A172 (cell line): ENCODE measurements at places on chromosomes 7 and 10.

DNA sequence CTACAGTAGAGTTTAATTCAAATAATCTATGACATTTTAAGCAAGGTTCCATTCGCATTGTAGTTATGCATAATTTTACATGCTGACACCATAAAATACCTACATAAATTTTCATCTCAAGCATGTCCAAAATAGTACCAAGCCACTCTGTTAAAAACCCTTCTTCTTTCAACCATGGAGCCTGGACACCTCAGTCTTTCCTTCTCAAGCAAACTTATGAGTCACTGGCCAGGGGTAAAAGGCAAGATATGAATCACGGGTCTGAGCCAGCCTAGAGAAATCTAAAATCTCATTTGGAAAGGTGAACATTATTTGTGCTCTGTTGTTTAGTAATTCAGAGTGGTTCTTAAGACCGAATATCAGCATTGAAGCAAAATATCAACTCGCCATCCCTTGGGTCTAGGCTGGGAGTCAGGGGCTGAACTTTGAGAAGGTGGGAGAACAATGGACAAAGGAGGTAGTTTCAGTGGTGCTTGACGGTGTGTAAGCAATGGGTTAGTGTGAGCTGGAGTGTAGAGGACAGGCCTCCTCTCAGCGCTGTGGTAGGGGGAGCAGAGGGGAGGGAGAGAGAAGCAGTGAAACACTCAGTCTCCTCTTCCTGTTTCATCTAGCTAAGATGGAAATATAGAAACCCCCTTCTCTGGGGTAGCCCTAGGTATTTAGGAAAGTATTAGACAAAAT lies 19.1 kb upstream of the GPAM start:
- DNase-seq, result peak; percentile 23

- no peak for DNase-seq
These were observed 40.7 kb downstream of the FOXL3 start for GRCh38 chr7:330511-331230.

DNA sequence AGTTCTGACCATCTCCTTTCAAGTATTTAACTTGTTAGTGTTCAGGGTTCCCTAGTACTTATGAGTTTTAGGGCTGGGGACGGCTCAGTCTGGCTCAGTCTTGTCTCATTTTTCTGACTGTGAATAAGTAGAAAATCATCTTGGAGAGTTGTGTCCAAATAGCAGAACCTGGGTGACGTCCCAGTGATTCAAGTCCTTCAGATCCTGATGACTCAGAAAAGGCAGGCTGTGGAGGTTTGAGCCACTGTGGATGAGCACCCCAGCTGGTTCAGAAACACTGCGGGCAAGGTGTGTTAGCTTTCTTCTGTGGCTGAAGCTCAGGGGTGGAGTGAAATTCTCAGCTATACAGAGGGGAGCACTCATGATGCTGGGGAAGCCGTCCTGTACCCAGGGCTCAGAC lies 154.4 kb upstream of the NPY start:
- peak; percentile 84 for DNase-seq

GRCh38 chr10:71483885-71484751 lies 87.4 kb downstream of the CDH23 start:
- DNase-seq, result no peak

DNA sequence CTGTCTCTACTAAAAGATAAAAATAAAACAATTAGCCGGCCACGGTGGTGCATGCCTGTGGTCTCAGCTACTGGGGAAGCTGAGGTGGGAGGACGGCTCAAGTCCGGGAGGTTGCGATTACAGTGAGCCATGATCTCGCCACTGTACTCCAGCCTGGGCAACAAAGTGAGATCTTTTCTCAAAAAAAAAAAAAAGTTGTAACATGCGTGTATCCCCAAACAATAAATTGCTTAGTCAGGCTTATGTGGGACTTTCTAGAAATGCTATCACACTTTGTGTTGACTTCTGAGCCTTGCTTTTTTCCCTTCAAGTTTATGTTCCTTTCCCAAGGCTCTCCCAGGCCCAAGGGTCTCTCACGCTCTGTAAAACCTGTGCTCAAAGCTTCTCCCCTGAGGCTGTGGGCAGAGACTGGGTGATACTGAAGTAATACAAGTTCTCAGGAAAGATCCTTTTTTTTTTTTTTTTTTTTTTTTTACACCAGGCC lies 88.0 kb upstream of the TNS3 start:
- DNase-seq, result no peak

GRCh38 chr10:63123727-63124362 lies 9.3 kb upstream of the NRBF2 start:
- DNase-seq, result no peak

DNA sequence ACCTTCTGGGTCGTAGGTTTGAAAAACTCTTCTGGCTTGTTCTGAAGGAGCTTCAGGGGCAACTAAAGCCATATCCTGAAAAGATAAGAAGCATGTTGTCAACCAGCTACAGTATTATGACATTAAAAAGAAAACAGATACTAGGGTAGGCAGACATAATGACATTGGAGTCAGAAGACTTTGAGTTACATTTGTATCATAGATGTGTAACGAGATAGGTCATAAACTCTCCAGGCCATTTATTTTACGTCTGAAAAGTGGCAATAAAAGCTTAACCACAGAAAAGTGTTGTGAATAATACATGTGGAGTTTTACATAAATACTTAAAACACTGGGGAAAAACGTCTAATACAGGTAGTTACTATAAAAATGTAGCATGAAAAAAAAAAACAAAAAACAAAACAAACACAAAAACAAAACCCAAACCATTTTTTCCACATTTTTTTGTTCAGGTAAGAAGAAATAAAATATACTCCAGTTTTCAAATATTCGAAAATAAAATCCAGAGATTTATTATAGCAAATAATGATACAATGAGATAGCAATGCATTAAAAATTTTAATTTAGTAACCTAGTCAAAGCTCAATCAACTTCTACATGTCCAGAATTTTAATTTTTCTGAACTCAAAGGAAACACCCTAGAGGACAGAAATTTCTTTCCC lies 64.1 kb downstream of the MINDY3 start:
- DNase-seq, result no peak

GRCh38 chr10:21238044-21238443 lies 287.4 kb downstream of the SKIDA1 start:
- no peak for DNase-seq

- DNase-seq, result no peak
These were observed 113.2 kb downstream of the ACTR3B start for GRCh38 chr7:152872745-152873118.

GRCh38 chr7:92631850-92632487 lies 41.8 kb upstream of the FAM133B start:
- DNase-seq, result no peak

DNA sequence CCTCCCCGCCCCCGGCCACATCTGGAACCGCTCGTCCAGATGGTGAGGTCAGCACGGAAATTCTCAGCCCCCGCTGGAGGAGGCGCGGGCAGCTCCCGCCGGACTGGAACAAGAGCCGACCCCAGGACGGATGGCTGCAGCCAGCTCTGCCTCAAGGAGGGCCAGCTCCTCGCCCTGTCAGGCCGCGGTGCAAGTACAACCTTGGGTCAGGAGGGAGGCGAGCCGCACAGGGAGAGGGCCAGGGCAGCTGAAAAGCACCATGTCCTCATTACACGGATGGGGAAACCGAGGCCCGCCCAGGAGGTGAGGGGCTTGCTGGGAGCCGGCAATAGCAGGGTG lies 3.8 kb upstream of the GRIFIN start:
- no peak for DNase-seq

DNA sequence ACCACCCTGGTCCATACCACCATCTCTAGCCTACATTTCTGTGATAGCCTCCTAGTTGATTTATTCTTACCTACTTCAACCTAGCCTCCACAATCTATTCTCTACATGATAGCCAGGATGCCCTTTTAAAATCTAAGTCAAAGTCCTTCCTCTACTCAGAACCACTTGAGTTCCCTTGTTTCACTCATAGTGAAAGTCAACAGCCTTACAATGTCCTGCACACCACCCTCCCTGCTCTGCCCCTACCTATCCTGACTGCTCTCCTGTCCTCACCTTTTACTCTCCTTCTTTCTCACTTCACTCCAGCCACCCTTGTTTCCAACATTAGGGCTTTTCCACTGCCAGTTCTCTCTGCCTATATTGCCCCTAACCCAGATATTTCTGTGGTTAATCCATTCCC lies 146.7 kb downstream of the GRM3 start:
- DNase-seq, result no peak

DNA sequence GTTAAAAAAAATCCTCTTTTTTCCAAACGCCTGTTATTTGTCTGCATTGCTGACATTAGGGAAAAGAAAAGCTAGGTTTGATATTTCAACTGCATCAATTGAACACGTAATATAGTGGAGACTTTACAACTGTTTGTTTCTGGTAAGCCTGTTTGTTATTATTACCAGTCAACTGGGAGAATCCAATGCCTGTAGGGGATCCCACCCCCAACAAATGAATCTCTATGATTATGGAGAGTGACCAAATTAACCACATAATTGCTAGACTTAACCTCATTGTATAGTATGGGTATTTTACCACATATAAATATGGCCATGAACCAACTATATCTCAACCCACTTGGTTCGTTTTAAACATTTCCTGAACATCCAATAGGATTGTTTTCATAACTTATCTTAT lies 216.1 kb downstream of the TWIST1 start:
- DNase-seq, result no peak

- DNase-seq, result no peak
These were observed 11.9 kb downstream of the RAB11FIP2 start for GRCh38 chr10:118034791-118035261.

DNA sequence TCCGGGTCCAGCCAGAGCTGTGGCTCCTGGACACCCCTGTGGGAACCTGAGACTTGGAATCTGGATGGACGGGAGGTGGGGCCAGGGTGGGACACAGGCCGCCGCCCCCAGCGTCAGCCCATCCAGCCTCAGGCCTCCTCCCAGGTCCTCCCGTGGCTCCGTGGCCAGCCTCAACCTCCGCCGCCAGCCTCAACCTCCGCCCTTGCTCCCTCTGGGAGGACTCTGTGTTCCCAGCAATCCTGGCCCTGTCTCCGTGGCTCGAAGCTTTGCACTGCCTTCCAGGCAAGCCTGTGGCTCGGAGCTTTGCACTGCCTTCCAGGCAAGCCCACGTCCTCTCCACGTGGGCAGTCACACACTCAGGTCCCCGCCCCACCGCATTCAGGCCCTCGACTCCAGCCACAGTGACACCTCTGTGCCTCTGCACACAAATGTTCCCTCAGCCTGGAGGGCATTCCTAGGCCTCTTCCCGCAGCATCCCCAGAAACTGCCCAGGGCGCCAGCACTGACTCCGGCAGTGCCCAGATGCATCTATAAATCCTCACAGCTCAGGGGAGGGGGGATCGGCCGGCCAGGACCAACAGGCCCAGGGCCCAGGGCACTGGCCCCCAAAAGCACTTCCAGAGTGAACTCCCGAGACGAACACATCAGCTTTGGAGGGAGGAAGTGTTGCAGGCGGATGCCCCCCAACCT lies 44.7 kb upstream of the PDGFA start:
- no peak for DNase-seq

- DNase-seq, result no peak
These were observed 45.3 kb downstream of the PDLIM1 start for GRCh38 chr10:95245425-95246055.

GRCh38 chr10:48494073-48494472 lies 110.8 kb downstream of the ARHGAP22 start:
- DNase-seq, result peak; percentile 43

DNA sequence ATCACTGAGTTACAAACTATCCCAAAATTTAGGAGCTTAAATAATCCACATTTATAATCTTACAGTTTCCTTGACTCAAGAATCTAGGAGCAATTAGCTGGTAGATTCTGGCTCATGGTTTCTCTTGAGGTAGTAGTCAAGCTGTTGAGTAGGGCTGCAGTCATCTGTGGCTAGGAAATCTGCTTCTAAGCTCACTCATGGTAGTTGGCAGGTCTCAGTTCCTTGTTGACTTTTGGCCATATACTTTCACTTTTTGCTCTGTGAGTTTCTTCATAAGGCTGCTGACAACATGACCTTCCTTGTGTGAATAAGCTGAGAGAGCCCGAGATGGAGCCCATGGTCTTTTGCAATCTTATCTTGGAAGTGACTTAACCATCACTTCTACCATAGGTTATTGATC lies 10.8 kb upstream of the ETV1 start:
- DNase-seq, result no peak

- no peak for DNase-seq
These were observed 27.1 kb downstream of the UNCX start for GRCh38 chr7:1259621-1260243.

GRCh38 chr10:8070440-8070839 lies 16.0 kb downstream of the GATA3 start:
- no peak for DNase-seq

DNA sequence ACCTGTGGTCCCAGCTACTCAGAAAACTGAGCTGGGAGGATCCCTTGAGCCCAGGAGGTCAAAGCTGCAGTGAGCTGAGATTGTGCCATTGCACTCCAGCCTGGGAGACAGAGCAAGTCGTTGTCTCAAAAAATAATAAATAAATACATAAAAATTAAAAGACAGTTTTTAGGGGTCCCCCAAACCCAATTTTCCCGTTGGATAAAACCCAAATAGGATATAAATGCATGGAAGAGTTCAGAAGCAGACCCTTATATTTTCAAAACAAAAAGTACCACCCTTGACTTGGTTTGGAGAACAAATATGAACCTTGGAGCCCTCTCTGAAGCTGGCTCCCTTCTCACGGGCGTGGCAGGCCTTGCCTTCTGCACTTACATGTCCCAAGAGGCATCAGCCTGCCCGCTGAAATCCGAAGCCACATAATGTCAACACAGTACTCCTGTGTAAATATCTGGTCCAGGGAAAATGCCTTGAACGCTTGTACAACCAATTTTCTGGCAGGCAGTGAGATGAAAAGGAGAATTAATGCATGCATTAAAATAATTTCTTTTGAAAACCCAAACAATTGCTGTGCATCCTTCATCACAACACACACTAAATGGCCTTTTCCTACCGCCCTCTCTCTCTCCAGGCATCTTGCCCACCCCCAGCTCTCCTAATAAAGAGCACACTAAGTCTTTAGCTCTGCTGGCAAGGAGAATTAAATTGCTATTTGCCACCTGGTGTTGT lies 46.4 kb upstream of the PARD3 start:
- no peak for DNase-seq

GRCh38 chr7:40200791-40201190 lies 66.0 kb downstream of the SUGCT start:
- no peak for DNase-seq

DNA sequence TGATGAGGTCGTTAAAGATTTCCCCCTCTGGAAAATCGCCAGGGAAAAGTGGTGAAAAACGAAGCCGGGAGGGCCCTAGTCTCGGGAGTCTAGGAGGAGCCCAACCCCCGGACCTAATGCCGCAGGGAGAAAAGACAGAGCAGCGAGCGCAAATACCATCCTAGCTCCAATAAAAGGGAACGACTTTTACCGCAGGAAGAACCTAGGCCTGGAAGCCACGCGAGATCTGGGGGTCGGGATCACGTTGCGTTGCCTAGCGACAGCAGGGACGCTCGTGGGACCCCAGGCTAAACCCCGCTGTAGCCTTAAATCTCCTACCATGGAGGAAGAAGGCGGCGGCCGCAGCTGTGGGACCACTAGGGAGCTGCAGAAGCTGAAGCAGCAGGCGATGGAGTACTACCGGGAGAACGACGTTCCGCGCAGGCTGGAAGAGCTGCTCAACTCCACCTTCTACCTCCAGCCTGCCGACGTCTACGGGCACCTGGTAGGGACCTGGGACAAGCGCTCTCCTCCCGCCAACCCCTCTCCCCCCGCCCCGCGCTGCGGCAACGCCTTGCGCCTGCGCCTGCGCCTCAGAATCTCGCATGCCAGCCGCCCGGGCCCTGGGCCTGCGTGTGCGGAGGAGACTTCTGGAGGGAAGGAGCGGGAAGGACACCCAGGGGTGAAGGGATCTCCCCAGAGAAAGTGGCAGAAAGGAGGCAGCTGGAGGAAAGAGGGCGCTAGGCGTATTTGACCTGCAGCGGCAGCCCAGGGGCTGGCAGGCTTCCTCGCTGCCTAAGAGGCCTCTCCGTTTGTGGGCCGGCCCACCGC lies at the start of gene ENO4:
Gene ENO4, plus strand, starts transcription at position 252 of the 810 bp plus-strand sequence. Its CDS starts 68 bp downstream, at position 320.
- DNase-seq, result peak; percentile 72

GRCh38 chr10:68603766-68604165 lies 43.6 kb downstream of the TET1 start:
- DNase-seq, result no peak
